Sciatic nerve (tissue), 2 donors: ENCODE measurements at places on chromosomes 2 and 18.

DNA sequence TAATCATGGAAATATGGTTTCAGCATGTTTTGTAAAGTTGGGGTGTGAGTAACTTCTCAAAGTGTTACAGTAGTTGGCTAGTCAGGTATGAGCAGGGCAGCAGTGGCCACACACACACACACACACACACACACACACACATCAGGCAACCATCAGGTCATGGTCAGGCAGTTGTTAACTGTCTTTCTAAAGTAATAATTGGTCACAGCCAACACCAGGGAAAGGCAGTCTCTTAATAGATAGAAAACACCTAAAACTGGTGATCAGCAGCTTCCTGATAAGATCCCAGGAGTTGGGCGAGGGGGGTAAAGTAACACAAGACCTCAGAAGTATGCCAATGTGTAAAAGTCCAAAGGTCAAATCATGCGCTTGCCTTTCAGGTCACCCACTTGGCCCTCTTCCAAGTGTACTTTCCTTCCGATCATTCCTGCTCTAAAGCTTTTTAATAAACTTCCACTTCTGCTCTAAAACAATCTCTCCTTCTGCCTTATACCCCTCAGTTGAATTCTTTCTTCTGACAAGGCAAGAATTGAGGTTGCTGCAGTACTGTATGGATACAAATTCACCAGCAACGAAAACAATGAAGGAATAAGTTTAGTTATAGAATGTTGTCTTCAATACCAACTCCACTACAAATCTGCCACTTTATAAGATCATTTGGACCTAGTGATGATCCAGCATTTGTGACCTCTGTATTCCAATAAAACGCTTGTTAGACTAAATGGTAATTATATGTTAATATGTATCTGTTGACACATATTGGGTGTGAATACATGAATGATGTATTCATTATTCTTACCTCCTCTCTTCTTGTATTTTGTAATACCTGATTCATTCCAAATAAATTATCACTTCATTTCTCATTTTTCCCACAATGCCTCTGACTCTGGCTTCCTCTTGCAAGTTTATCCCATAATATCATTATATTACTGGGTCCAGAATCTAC, 254.3 kb downstream of the METTL4 start:
- DNase-seq: no peak

DNA sequence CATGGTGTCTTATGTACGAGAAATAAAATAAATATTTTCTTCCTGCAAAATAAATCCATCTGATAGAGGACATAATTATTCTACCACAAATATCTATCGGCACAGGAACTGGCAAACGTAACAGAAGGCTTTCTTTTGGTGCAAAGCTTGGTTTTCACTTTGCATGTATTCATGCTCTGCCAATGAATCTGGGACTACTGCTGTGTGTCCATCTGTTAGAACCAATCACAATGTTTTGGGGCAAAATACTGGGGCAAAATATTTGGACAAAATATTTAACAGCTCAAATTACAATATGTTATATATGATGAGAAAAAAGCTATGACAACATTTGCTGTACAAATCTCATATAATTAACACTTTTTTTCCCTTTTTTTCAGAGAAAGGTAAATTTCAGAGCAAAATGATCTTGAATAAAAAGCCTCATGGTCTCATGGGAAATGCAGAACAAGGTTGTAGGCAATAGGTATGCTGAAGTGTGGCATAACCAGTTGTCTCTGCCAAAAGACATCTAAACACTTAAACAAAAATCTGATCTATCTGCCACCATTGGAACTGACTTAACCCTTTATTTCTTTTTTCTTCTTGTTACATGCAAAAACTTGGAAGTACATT, 923.2 kb downstream of the CPS1 start:
- no peak for DNase-seq

DNA sequence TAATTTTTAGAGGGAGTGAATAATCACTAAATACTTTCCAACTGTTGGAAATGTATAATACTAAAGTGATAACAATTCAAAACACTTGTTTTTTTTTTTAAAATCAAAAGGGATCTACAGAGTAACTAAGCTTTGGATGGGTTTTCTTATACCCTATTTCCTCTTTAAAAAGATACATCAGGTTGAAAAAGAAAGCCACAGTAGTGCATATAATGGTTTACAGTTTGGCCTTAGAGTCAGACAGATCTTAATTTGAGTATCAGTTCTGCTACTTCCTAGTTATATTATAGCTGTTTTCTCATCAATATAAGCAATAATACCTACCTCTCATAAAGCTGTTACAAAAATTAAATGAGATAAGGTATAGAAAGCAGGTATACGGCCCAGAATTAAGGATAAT, 28.5 kb downstream of the PSME4 start:
- DNase-seq: no peak

- peak; percentile 14 for DNase-seq
Observed at GRCh38 chr2:23475036-23475435, 90.1 kb downstream of the KLHL29 start.

GRCh38 chr2:32772638-32773447, 145.0 kb downstream of the TTC27 start:
- no peak for DNase-seq

- no peak for DNase-seq
Observed at GRCh38 chr18:25250474-25250851, 101.5 kb downstream of the ZNF521 start.

DNA sequence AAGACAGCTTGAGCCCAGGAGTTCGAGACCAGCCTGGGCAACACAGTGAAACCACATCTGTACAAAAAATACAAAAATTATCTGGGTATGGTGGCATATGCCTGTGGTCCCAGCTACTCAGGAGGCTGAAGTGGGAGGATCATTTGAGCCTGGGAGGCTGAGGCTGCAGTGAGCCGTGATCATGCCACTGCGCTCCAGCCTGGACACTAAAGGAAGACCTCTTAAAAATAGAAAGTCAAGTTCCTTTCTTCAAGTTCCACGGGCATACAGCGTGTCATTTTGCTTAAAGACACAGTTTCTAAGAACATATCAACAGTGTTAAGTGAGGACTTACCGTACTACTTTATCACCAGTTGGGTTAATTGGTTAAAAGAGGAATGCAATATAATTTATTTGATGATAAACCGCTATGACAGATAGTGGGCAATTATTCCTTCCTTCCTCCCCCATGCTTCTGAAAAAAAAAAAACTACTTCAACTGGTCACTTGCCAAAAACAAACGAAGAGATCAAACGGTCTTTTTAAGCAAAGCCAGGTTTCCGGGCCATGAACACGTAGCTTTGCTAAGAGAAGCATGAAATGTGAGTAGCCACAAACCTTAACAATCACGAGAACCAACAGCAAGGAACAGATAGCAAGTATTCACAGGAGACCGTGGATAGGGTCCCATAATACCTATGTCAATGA, 21.4 kb downstream of the AP1S3 start:
- DNase-seq: no peak

- no peak for DNase-seq
Observed at GRCh38 chr2:74599676-74600075, 45.2 kb downstream of the DOK1 start.

- no peak for DNase-seq
Observed at GRCh38 chr2:58655152-58655551, 414.0 kb upstream of the FANCL start.

- DNase-seq: no peak
Observed at GRCh38 chr18:58535340-58536201, 93.3 kb downstream of the ALPK2 start.

DNA sequence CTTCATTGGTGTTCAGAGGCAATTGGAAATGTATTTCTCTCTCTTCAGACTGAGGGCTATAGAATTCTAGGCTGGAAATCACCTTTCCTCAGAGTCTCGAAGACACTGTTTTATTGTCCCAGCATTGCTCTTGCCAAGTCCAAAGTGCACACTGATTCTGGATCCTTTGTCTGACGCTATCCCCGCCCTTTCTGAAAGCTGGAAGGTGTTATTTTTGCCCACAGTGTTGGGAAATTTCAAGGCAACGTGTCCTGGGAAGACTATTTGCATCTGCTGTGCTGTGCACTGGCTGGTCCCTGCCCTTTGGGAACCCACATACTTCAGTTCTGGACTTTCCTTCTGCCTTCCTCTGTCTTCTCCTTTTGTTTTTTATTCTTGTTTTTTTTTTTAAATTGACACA, 190.8 kb downstream of the SH3BP4 start:
- DNase-seq: no peak

DNA sequence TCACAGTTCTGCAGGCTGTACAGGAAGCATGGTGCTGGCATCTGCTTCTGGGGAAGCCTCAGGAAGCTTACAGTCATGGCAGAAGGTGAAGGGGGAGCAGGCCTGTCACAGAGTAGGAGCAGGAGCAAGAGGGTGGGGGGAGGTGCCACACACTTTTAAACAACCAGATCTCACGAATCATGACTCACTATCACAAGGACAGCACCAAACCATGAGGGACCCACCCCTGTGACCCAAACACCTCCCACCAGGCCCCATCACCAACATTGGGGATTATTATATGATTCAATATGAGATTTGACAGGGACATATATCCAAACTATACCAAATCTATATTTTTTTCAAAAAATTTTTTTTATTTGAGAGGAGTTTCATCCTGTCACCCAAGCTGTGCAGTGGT, 51.0 kb upstream of the GLS start:
- DNase-seq: no peak

DNA sequence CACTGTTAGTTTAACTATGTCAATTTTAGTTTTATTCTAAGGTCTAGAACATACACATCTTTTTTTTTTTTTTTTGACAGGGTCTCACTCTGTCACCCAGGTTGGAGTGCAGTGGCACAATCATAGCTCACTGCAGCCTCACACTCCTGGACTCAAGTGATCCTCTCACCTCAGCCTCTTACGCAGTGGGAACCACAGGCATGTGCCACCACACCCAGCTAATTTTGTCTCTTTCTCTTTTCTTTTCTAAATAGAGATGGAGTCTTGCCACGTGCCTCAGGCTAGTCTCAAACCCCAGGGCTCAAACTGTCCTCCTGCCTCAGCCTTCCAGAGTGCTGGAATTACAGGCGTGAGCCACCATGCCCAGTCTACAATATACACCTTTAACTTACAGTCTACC, 69.5 kb upstream of the CHRNA1 start:
- no peak for DNase-seq

DNA sequence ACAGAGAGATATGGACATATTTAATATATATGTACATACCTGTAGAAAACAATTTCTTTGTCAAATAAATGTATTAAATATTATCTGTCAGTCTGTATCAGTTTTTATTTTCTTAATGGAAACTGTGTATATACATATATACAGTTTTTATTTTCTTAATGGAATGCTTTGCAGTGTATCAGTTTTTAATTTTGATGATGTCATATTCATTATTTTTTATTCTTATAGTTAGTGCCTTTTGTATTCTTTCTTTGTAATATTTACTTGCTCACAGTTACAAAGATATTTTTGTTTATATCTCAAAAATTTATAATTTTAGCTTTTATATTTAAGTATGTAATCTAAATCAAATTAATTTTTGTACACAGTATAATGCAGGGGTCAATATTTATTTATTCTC, 20.6 kb downstream of the KCNH7 start:
- DNase-seq: no peak

GRCh38 chr2:85988175-85988913, 99.6 kb upstream of the ST3GAL5 start:
- no peak for DNase-seq

DNA sequence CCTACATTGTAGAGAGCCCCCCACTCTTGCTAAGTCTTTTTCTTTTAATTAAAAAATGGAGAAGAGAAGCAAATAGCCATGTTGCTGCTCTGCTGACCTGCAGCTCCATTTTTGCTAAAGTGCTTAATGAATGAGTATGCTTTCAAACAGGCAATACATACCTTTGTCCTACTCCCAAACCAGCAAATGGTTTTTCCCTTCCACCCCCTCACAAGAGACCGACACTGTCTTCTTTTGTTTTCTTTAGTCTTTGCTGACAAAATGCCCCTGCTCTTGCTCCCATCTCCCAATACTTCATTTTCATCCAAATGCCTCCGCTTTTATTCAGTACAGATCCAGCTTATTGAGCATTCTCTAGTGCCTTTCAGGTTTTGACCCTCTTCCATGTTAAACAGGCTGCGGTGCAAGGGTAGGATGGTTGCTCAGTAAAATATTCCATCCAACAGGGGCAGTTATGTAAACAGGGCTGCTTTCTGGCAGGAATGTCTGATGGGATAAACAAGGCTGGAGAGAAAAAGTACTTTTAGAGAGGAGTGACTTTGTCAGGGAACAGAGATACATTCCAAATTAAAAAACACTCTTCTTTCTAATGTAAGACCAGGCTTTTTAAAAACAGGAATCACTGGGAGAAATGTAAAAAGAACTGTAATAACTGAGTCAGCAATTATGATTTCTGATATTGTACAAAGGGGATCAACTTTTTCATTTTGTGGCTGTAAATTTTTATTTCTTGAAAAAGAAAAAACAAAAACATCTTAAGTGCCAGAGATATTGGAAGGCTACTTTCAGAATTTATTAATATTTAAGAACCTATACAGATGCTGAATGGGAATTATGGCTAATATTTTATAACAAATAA, 136.8 kb downstream of the MEP1B start:
- DNase-seq: no peak

DNA sequence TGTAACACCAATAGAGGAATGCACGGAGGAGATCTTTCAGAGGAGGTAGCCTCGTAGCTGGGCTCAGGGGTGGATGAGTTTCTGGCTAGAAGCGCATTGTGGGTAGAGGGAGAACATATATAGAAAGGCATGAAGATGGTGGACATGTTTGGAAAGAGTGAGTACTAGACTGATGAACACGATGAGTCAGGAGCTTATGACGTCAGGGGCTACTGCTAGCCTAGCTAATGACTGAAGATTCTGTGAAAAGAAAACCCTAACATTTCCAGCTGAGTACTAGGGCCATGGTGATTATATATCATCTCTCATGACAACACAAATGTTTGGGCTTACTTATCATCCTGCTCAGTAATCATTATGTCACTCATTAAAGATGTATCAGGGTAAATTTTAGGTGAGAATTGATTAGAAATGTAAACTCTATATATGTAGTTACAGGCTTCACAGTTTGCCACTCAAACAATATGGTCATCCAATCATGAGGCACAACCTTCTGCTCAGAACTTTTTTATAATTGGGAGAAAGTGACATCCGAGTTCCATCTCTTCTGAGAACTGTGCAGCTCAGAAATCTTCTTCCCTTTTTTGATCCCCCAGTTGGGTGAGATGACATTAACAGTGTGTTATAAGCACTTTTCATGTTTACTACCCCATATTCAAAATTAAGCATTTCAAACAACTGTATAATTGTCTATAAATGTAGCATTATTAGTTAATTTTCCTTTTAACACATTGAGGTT, 22.2 kb upstream of the IL1RN start:
- DNase-seq: no peak

DNA sequence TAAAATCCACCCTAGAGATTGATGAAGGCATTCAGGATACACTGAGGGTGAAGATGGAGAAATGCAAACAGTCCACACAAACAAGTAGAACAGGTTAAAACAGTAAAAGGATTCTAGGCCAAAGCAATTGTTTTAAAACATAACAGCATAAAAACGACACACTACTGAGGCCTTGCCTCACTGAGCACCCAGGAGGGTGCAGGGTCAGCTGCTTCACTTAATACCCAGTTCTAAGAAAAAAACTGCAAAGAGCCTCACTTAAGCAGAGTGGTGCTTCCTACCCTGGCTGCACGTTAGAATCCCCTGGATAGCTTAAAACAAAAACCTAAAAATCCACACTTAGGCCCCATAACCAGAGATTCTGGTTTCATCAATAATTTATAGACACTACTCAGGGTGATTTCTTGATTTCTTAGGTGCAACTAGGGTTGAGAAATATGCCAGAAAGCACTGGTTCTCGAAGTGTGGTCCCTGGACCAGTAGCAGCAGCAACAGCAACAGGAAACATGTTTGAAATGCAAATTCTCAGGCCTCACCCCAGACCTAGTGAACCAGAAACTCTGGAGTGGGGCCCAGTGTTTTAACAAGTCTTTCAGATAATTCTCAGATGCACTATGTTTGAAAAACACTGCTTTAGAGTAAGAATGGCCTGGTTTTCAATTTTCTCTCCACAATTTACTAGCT, 279.1 kb downstream of the ZEB2 start:
- DNase-seq: no peak
